ENCODE measurements at places on chromosomes 4 and X. TPM values are rescaled to one million over a fixed set of nuclear protein-coding genes. Genes with fewer than 3 reads are reported as not detected.

TKTL1 gene
- total RNA-seq, result not detected

ADAMTS3 gene
- total RNA-seq, result 5.4 TPM

ANOS1 gene
- total RNA-seq, result 2.1 TPM

MAGEA2B gene
- not detected for total RNA-seq

ENPP6 gene
- total RNA-seq, result not detected

Data from regular cardiac myocyte (primary cell).